ENCODE measurements at places on chromosomes 4 and X.

DNA sequence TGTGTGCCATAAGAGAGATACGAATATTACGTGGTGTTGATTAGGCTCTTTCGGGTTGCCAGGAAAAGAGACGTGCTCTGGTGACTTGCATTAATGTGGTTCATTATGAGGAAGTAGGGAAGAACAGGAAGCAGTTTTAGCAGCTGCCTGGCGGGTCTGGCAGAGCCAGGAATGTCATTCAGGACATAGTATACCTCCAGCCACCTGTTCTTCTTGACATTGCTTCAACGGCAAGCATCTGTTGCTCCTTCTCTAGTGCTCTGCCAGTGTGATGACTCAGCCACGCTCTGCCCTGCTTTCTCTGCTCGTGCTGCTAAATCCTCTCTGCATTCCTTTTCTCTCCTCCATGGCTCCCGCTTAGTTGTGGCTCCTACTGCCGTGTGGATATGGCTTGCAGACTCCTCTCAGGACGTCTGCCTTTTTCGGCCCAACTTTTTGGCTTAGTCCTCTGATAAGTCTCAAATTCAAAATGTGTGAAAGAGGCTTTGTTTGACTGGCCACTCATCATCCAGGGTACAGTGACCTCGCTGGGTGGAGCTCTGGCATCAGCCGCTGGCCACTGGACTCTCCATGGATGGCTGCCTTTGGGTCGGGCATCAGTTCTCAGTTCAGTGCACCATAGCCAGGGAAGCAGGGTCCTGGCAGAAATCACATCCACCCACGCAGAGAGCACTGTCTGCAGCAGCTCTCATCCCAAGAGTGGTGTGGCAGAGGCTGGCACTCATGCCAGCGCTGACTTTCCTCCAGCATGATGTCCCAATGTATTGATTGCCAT is 89.3 kb upstream of the KLF3 start:
- no peak for DNase-seq

DNA sequence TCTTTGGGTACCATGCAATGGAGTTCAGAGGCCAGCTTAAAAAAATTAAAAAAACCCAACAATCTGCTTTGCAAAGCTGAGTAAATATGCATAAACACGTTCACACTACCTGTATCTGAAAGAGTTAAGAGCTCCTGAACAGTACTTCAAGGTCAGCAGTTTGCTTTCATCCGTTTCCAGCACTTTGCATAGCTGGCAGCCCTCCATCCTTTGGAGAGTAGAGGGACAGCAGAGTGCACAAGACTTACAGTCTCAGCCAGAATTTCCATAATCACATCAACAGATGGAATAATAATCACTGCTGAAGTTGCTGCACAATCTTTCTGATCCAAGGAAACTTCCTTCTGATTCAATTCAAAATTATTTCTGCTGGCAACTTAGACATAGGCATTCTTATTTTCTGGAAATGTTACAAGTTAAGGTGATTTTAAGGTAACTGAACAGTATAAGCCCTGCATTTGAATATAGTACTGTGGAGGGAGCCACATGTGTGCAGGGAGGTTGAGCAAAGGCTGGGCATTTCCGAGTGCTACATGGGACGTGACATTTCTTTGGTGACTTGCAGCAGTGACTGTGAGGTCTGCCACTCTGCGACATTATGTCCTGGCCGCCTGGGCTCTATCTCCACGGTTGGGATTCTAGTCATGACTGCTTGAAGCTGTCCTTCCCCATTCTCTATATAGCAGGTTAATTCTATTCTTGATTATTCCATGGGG is 73.5 kb upstream of the EMCN start:
- no peak for DNase-seq

- DNase-seq, result no peak
Measured at GRCh38 chr4:139300431-139301112, 733 bp upstream of the NAA15 start.

DNA sequence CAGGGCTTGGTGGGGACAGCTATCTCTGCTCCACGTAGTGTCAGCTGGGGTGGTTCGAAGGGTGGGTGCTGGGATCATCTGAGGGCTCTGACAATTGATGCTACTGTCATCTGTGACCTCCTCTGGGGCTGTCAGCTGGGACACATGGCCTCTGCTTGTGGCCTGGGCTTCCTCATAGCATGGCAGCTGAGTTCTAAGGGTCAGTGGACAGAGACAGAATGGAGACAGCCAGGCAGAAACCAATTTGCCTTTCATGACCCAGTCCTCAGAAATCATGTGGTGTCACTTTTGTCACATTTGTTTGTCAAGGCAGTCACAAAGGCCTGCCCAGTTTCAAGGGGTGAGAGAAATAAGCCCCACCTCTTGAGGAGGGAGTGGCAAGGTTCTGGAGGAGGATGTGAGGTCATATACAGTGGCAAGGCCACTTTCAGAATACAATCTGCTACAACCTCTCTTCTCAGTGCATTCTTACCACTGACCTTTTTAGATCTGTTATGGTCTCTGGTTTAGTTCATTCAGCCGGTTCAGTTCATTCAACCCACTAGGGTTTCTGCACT is 103.6 kb upstream of the BCOR start:
- DNase-seq, result no peak

DNA sequence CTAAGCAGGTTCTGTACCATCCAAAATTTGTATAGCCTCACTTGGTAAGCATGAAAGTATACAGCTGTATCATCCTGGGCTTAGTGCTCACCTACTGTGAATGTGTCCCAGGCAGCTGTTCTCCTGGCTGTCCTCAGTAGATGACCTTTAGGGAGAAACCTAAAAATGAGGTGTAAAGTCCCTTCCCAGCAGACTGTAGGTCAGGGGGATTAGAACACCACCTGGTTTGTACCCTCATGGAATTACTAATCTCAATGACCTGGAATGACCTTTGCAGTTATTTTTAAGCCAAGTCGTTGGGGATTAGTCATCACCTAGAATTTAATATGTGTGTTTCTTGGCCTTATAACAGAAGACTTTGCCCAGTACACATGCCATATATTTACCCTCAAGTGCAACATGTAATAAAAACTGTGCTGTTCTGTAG is 39.1 kb upstream of the MBTPS2 start:
- no peak for DNase-seq

Data from H1 (cell line).